ENCODE measurements at places on chromosomes 3 and 15. TPM values are rescaled to one million over a fixed set of nuclear protein-coding genes. Genes with fewer than 3 reads are reported as not detected.

CLDN18 gene
- total RNA-seq: not detected

PLCH1 gene
- total RNA-seq: 1.0 TPM

CLRN1 gene
- not detected for total RNA-seq

ACKR2 gene
- total RNA-seq: 0.89 TPM

PGBD4 gene
- total RNA-seq: 1.0 TPM

TMCO5A gene
- not detected for total RNA-seq

ENTPD3 gene
- under 0.01 TPM for total RNA-seq

HTR3E gene
- total RNA-seq: not detected

NR2F2 gene
- total RNA-seq: 88.4 TPM

IFT57 gene
- total RNA-seq: 34.2 TPM

DCBLD2 gene
- 566 TPM for total RNA-seq

UCN2 gene
- 9.9 TPM for total RNA-seq

CACNA2D2 gene
- 0.16 TPM for total RNA-seq

GTF2E1 gene
- 10.1 TPM for total RNA-seq

WDR93 gene
- total RNA-seq: 0.25 TPM

NEK10 gene
- total RNA-seq: under 0.01 TPM

HAPLN3 gene
- 14.2 TPM for total RNA-seq

SCN11A gene
- not detected for total RNA-seq

MAP6D1 gene
- 2.0 TPM for total RNA-seq

HMG20A gene
- total RNA-seq: 29.9 TPM

MEIS2 gene
- 58.3 TPM for total RNA-seq

FAM107A gene
- total RNA-seq: 0.13 TPM

ROBO1 gene
- total RNA-seq: 63.5 TPM

SKOR1 gene
- 0.25 TPM for total RNA-seq

AQR gene
- total RNA-seq: 13.9 TPM

ZKSCAN7 gene
- 4.9 TPM for total RNA-seq

DCLK3 gene
- total RNA-seq: not detected

GNAT1 gene
- total RNA-seq: not detected

CADM2 gene
- not detected for total RNA-seq

FANCD2OS gene
- total RNA-seq: not detected

GRK7 gene
- not detected for total RNA-seq

MLF1 gene
- 11.2 TPM for total RNA-seq

ITGB5 gene
- 216 TPM for total RNA-seq

CCDC191 gene
- total RNA-seq: 0.49 TPM

GPR27 gene
- total RNA-seq: 0.81 TPM

ISLR2 gene
- total RNA-seq: 1.5 TPM

CSTA gene
- not detected for total RNA-seq

SLC9A9 gene
- 1.4 TPM for total RNA-seq

DAPK2 gene
- total RNA-seq: 0.16 TPM

ERC2 gene
- 1.8 TPM for total RNA-seq

DZIP1L gene
- 16.9 TPM for total RNA-seq
